ENCODE measurements at places on chromosomes 4 and X.

- DNase-seq = no peak
These were observed 7.3 kb downstream of the PPP1R3F start for GRCh38 chrX:49276671-49277534.

GRCh38 chr4:120007191-120007871 is 59.3 kb downstream of the MAD2L1 start:
- DNase-seq = no peak

DNA sequence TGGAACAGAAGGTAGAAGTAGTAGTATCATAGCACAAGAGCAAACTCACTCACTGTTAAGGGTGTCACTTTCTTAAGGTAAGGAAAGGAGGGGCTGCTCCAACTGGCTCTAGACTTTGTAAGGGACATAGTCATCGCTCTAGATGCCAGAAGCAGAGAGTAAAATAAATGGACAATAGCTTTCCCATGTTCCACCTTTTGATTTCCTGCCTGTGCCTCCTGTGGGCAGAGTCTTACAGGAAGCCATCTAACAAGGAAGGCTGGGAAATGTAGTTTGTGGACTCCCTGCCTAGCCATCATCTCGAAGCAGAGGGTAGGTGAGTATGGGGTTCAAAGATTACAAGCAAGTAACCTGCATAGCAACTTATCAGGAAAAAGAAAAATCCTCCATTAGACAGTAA is 1.7 kb upstream of the METTL14 start:
- DNase-seq = no peak

DNA sequence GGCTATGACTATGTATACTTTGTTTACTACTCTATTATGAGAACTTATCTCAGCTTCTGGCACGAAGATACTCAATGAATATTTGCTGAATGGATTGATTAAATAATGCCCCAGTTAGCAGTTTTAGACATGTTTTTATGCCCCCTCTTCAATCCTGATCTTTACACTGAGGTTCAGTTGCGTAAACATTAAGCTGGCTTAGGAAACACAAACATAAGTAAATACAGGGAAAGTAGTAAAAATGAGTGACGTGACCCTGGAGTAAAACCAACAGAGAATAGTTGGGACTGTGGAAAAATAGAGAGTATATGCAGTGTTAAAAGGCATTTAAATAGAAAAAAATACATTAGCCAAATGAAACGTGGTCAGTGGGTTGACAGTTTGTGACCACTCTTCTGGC is 387.0 kb upstream of the ACTRT1 start:
- DNase-seq = no peak

- DNase-seq = peak; percentile 54
These were observed 65.8 kb downstream of the TEC start for GRCh38 chr4:48203819-48204218.
